ENCODE measurements at places on chromosomes 2 and 18.

DNA sequence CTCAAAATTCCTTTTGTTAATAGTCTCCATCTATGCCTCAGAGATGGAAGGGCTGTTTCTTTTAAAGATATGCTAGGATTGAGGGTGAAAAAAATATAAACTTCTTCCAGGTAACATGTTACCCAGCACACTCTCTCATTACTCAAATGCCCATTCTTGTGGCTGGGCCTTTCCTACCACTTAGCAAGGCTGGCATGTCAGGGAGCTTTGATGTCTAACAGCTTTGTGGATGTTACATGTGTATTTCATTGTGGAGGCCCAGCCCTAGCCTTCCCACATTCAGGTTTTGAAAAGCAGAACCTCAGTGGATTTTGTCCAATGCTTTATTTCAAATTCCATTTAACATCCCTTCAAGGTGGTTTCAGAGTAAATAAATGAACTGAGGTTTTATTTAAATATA is 191.4 kb downstream of the EPHA4 start:
- DNase-seq: no peak

DNA sequence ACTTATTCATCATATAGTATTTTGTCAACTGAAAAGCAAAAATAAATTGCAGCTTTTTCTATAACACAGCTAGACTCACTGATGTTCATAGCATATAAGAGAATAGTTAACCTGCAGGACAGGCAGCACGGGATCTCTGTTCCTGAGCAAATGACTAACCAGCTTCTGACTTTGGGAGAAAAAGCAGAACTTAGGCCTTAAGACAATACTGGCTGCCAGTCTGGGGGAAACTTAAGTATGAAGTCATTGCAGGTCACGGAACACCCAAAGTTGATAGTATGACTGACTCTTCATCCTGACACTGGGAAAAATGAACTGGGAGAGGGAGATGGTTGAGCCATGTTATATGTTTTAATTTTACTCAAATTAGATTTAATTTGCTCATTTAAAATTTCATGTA is 113.0 kb downstream of the DPP4 start:
- DNase-seq: no peak

- DNase-seq: no peak
Observed at GRCh38 chr2:22282220-22282619, 1102.8 kb upstream of the KLHL29 start.

GRCh38 chr2:2007551-2008501 is 263.5 kb upstream of the PXDN start:
- no peak for DNase-seq

Measured in GM06990 (cell line).